ENCODE measurements at places on chromosomes 6 and 20.

DNA sequence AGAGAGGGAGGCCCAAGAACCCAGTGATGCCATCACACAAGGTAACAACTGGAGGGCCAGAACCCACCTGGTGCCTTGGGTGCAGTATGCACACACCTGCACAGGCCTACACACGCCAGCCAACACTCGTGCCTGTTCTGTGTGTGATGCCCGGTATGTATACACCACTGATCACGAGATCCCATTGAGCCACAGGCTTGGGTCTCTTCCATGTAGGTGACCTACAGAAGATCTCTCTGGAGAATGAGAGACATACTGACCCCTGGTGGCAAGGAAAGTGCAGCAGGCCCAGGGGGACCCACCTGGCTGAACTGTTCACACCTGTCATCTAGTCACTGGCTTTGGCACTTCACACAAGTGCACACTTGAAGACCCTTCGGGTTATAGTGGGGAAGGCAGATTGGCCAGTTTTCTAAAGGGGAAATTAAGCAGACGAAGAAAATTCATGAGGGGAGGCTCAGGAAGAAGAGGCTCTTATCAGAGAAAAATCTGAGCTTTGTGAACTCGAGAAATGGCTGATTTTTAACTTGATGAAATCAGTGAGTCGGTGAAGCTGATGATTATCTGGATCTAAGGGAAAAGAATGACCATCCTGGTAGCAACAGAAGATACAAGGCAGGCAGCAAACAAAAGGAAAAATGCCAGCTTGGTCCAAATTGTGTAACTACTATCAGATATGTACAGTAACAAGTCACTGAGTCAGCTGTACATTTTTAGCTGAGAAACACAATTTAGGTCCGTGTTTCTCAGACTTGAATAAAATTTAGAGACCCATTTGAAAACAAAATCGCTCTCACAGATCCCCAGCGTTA lies 69.1 kb upstream of the PBOV1 start:
- H3K36me3 ChIP-seq = no peaks in the 10 kb centered on the region
- H3K4me1 ChIP-seq = no peaks in the 10 kb centered on the region
- no peak overlapping the region for H3K4me3 ChIP-seq
- H3K27me3 ChIP-seq = no peaks in the 10 kb centered on the region

- H3K27me3 ChIP-seq = no peaks in the 10 kb centered on the region
- no peak overlapping the region for H3K27ac ChIP-seq
- no peak for DNase-seq
- H3K4me1 ChIP-seq = no peaks in the 10 kb centered on the region
- no peaks in the 10 kb centered on the region for H3K36me3 ChIP-seq
- H3K4me3 ChIP-seq = no peak overlapping the region
Measured at GRCh38 chr6:166786704-166787293, 159.7 kb upstream of the RPS6KA2 start.

DNA sequence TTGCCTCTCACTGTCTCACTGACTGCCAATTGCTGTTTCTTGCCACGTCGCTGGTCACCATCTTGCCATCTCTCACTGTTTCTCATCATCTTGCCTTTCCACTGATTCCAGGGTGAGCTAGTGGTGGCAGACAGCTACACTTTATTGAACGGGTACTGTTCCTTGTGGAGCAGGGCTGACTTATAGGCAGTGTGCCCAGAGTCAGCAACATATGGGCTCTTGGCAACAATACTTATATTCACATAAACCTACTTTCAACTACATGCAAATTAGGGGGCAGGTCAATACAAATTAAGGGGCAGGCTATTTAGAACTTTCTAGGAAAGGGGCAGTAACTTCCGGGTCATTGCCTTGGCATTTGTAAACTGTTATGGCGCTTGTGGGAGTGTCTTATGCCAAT lies 186.2 kb upstream of the SYNDIG1 start:
- no peak for DNase-seq
- H3K27ac ChIP-seq = no peak overlapping the region
- H3K27me3 ChIP-seq = no peaks in the 10 kb centered on the region
- H3K36me3 ChIP-seq = no peaks in the 10 kb centered on the region
- no peak overlapping the region for H3K4me3 ChIP-seq

DNA sequence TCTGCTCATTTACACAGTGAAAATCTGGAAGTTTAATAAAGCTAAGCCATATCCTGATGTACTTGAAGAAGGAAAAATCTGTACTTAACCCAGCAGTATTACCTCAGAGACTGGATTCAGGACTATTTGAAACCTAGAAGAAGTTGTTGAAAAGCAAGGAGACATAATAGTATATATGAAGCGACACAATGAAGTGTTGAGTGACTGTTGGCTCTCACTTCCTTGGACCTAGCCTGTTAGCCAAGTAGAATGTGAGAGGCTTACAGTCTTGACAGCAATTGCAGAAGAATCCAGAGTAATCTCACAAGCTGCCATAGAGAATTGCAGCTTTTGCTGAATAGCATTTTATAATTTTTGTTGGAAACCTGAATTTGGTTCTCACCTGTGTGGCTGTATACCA lies 26.7 kb downstream of the SMAP1 start:
- no peaks in the 10 kb centered on the region for H3K27me3 ChIP-seq
- H3K36me3 ChIP-seq = no peaks in the 10 kb centered on the region
- no peak for DNase-seq
- no peaks in the 10 kb centered on the region for H3K4me1 ChIP-seq
- no peak overlapping the region for H3K27ac ChIP-seq
- no peak overlapping the region for H3K4me3 ChIP-seq

DNA sequence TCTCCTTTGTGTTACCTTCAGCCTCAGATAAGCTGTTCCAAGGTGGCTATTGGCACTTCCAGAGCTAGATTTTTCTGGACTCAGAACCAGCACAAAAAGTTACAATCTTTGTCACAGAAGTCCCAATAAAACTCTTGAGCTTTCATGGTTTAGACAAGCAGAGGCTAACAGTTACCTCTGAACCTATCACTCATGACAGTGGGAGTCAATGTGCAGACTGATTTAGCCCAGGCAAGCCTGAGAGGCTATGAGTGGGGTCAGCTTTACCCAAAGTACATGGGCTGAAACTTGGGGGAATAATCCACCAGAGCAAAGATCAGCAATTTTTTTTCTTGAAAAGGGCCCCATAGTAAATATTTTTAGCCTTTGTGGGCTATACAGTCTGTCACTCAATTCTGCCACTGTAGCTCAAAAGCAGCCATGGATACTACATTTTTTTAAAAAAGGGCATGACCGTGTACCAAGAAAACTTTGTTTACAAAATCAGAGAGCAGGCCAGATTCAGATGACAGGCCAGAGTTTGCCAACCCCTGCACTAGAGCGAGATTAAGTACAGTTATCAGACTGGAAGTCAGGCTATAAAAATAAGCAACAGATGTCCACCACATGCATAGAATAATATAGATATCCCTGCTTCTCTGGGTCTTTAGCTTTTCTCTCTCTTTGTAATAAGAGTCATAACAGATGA lies 20.0 kb downstream of the CCN2 start:
- no peak overlapping the region for H3K27ac ChIP-seq
- H3K4me1 ChIP-seq = no peaks in the 10 kb centered on the region
- no peaks in the 10 kb centered on the region for H3K27me3 ChIP-seq

DNA sequence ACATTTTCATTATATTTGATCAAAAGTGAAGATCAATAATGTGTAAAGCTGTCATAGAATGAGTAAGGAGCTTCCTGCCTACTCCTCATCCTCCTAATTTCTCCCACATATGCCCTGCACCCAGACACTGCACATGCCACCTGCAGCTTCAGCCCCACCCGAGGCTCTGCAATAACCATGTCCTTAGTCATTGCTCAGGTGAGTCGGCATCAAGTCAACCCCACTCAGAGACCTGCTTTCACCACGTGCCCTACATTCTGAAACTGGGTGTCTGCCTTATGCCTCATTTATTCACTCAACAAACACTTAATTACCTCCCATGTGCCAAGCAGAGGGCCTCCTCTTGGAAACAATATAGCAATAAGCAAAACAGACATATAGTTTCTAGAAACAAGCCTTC lies 15.4 kb upstream of the TNFAIP3 start:
- H3K27me3 ChIP-seq = no peaks in the 10 kb centered on the region
- H3K4me1 ChIP-seq = no peaks in the 10 kb centered on the region
- DNase-seq = no peak
- H3K27ac ChIP-seq = no peak overlapping the region
- no peaks in the 10 kb centered on the region for H3K36me3 ChIP-seq
- H3K4me3 ChIP-seq = no peak overlapping the region

DNA sequence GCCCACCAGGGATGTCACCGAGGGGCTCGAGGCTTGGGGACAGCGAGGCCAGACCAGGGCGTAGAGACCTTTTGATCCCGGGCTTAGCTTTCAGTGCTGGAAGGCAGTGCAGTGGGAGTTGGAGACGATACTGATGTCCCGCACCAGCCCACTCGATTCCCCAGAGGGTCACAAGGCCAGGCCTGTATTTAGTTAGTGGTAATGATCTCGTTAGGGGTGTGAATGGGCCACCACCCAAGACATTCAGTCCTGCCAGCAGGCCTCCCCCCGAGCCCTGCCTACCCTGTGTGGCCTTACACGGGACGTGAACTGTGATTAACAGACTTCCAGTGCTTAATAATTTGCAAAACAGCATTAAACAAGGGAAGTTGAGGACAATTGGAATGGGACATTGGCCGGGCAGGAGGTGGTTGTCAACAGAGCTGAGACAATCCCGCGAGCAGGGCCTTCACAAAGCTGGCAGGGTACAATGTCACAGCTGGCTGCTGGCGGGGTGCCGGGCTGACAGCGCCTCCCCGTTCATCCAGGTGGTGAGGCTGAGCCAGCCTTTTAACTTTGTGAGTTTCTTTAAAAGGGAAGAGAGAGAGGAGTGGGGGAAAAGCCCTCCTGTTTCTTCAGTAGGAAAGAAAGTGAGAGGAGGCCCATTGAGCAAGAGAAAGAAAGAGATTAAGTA lies 175.3 kb upstream of the RALGAPA2 start:
- H3K4me1 ChIP-seq = no peaks in the 10 kb centered on the region
- no peaks in the 10 kb centered on the region for H3K27me3 ChIP-seq
- no peak overlapping the region for H3K27ac ChIP-seq
- no peak for DNase-seq
- no peaks in the 10 kb centered on the region for H3K36me3 ChIP-seq

- no peak for DNase-seq
- H3K27ac ChIP-seq = no peak overlapping the region
- no peaks in the 10 kb centered on the region for H3K27me3 ChIP-seq
- no peaks in the 10 kb centered on the region for H3K36me3 ChIP-seq
- H3K4me3 ChIP-seq = no peak overlapping the region
Measured at GRCh38 chr20:20740541-20740940, 28.1 kb upstream of the RALGAPA2 start.

DNA sequence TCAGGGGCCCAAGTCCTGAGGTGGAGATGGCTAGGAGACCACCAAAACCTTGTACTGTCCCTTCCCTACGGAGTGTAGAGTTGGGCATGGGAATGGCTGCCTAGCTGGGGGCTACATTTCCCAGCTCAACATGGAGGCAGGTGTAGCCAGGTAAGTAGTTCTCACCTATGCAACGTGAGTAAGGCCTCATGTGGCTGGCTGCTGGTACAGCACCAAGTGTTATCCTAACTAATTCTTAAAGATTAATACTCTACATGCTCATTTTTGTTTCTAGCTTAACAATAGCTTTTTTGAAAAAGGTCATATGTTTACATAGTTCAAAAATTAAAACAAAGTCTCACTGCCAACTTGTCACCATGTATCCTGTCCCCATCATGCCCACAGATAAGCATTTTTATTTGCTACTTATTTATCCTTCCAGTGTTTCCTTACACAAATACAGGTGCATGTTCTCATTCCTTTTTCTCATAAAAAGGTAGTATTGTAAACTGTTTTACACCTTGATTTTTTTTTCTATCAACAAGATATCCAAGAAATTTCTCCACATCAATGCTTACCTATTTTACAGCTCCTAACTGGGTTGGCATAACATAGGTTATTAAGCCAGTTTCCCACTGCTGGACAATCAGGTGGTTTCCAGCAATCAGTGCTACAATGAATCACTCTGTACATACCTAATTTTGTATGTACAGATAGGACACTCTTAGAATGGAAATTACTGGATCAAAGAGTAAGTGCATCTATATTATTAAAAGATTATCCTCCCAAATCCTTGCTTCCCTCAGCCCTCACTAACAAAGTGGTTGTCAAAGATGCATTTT lies 25.5 kb downstream of the ABHD12 start:
- H3K27ac ChIP-seq = no peak overlapping the region
- H3K36me3 ChIP-seq = no peaks in the 10 kb centered on the region
- DNase-seq = no peak
- no peak overlapping the region for H3K4me3 ChIP-seq
- no peaks in the 10 kb centered on the region for H3K27me3 ChIP-seq

GRCh38 chr6:44624936-44625573 lies 237.5 kb downstream of the CDC5L start:
- no peak overlapping the region for H3K4me3 ChIP-seq
- H3K27ac ChIP-seq = no peak overlapping the region
- no peaks in the 10 kb centered on the region for H3K4me1 ChIP-seq
- H3K36me3 ChIP-seq = no peaks in the 10 kb centered on the region
- H3K27me3 ChIP-seq = no peaks in the 10 kb centered on the region
- no peak for DNase-seq
